NCI-H524 (cell line): ENCODE measurements at places on chromosomes 16 and 17.

DNA sequence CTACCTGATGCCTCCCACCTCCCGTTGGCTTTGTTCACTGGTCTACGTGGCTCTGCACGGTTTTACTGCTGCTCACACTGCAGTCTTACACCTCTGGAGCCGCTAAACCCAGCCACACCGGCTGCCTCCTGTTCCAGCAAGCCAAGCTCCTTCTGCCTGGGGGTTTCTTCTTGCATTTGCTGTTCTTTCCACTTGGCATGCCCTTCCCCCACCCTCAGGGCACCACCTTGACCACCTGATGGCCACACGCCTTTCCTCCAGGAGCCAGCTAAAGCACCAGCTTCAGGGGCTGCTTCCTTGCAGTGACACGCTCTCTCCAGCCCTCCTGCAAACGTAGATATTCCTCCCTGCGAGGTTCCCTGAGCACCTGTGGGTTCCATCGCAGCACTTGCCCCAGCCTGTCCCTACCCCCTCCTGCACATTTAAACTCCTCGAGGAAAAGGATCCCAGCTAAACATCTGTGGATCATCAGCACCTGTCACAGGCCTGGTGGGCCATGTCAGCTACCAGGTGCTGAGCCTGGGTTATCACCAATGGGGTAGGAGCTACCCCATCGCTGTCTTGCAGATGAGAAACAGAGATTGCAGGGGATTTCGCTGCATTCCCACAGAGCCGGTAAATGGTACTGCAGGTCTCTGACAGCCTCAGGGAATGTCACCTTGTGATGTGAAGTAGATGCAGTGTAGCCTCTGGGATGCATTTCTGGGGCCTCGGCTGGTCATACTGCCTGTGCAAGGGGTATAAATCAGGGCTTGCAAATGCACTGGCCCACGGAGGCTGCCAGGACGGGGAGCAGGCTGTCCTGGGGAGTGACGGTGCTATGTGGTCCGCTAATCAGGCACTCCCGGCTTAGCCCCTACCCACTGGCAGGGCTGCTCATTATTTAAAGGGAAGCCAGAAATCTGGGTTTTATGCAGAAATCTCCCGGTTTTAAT lies 285.2 kb downstream of the CPPED1 start:
- DNase-seq = no peak

- no peak for DNase-seq
These were observed 9.4 kb downstream of the MAP3K3 start for GRCh38 chr17:63631626-63632025.

DNA sequence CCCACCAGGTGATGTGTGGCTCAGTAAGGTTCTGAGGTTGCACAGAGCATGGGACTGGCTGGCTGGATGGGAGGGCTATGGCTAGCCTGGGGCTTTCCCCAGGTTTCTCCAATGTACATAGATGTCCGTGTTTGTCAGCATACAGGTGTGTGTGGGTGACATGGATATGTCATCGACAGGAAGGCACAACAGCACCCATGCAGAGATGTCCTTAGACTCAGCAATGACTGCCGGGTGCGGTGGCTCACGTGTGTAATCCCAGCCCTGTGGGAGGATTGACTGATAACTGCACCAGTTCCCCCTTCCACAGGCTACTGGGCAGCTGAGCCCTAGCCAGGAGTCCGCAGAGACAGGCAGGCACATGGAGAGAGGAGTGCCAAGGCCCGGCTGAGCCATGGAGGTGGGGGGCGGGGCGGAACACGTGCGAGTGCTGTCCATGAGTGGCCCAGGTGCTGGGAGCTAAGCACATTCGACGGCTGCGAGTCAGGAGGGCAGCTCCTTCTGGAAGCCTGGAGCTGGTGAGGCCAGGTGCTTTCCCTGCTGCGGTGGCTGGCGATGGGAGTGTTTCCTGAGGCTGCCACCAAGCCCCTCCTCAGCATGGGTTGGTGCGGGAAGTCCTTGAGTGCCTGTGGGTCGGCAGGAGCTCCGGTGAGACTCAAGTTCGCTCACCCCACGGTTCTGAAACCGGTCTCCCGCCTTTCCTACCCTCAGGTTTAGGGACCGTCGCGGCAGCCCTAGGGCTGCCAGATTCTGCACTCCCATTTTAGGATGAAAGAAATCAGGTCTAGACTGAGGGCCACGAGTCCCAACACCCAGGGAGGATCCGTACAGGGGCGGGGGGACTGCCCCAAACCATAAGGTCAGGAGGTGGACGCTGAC lies 858 bp upstream of the ASPSCR1 start:
- DNase-seq = no peak

DNA sequence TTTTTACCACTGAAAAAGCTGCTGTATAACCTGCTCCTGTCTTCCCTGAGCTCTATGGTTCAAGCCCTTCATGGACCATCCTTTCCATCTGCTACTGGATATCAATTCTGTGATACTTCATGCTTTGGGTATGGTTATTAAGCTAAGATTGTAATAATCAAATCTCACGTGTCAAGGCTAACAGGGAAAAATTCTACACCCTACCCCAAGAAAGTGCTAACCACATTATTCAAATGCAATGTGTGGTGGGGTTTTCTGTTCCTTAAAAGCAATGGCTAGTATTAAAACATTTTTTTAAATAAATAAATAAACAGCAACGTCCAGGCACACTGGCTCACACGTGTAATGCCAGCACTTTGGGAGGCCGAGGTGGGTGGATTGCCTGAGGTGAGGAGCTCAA lies 65.9 kb downstream of the SPAG9 start:
- no peak for DNase-seq

DNA sequence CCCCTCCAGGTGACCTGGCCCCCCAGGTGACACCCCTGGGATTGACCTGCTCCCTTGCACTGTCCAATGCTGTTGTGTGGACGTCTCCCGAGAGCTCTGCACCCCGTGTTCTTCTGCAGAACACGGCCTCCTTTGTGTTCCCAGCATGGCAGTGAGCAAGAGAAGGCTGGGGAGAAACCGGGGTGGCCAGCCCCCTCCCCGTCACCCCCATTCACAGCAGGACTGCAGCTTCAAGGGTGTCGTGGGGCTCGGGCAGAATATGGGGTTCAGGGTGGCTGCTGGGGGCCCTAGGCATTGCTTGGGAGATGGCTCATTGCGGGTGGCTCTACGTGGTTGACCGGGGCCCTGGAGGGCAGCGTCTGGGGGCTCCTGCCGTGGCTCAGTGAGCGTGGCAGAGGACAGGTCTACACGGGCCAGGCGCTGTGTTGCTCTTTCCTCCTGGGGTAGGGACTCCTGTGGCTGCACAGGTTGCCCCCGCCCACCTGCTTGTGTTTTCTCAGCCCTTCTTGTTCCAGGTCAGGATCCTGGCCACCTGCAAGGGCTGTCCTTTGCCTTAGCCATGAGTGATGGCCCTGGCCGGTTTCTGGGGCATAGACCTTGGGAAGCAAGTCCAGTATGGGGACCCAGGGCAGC lies 12.5 kb downstream of the GSE1 start:
- no peak for DNase-seq

DNA sequence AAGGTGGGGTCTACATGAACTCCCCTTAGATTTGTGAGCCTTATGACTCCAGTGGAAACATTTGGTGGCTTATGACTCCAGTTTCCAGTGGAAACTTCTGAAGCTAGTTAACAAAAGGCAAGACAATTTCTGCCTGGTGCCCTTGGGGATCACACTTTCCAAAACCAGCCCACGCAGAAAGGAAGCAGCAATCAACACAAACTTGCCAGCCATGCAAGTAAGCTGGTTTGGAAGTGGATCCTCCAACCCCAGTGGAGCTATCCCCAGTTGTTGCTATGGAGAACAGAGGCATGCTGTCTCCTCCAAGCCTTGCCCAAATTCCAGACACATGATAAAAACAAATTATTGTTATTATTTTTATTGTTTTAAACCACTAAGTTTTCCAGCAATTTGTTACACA lies 130.9 kb downstream of the CDH11 start:
- DNase-seq = no peak

DNA sequence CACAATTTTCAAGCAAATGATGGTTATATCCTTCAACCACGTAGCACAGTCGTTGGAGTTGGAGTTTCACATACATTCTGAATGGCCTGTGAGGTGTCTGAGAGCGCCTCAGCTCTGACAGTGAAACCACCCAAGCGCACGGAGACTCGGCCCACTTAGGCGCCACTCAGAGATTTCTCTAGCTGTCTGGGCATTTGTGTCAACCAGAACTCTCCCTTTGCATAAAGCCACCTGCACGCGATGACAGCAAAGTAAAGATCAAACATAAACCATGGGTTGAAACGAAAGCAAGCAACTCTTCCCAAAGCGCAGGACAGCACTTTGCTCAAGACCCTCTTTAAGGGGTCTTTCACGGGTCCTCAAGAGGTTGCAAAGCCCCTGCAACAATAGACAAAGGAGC lies 533 bp downstream of the SLC6A4 start:
- DNase-seq = peak; percentile 24

DNA sequence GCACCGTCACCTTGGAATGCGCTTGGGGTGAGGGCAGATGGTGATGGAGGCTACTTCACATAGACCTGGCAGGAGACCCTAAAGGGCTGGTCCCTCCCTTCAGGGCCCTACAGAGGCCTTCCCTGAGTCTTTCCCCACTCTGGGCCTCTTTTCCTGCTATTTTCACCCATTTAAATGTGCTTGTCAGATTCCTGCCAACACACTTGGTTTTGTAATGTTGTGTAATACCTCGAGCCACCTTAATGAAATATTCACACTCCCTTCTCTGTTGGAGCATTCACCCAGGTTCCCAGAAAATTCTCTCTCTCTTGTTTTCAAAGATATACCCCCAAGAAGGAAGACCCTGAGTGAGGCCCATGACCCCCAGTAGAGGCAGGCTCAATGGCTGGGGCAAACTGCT lies 456.6 kb upstream of the DYNLRB2 start:
- no peak for DNase-seq

DNA sequence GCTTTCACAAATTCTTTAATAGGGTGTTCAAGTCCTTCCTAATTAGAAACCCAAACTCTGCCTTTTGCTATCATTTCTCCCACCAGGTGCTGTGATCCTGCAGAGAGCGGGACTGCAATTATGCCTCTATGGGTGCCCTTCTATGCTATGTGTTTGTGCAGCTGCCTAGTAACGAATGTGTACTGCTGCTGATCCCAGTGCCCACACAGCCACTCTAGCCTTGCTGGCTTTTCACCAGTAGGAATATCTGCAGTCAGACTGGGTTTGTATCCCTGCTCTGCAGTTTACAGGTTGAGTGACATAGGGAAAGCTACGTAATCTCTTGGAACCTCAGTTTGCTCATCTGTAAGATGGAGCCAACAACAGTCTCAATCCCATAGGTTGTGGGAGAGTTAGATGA lies 179.6 kb upstream of the IRX3 start:
- DNase-seq = no peak

GRCh38 chr17:59296190-59296589 lies 35.3 kb upstream of the YPEL2 start:
- DNase-seq = peak; percentile 27

DNA sequence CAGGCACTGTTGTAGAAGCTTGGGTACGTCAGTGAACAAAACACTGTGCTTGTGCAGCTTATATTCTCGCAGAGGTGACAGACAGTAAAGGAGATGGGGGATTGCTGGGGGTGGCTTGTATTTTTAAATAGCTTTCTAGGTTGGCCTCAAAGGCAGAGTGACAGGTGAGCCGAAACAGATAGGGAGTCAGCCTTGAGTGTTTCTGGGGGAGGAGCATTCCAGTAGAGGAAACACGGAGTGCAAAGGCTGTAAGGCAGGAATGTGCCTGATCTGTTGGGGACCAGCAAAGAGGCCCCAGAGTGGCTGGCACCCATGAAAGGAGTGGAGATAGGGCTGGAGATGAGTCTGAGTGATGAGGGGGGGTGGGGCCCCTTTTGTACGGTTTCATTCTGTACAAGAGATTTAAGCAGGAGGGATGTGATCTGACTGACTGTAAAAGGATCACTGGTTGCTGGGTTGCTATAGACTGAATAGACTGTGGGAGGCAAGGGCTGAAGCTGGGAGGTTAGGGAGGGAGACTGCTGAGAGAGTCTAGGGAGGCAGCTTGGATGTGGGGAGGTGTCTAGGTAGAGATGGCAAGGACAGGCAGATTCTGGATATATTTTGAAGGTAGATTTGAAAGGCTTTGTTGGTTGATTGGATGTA lies 15.2 kb downstream of the NUP93 start:
- DNase-seq = no peak

- no peak for DNase-seq
These were observed 14.7 kb downstream of the ALOX15B start for GRCh38 chr17:8053600-8053999.

GRCh38 chr17:66459811-66460270 lies 157.4 kb downstream of the PRKCA start:
- no peak for DNase-seq

DNA sequence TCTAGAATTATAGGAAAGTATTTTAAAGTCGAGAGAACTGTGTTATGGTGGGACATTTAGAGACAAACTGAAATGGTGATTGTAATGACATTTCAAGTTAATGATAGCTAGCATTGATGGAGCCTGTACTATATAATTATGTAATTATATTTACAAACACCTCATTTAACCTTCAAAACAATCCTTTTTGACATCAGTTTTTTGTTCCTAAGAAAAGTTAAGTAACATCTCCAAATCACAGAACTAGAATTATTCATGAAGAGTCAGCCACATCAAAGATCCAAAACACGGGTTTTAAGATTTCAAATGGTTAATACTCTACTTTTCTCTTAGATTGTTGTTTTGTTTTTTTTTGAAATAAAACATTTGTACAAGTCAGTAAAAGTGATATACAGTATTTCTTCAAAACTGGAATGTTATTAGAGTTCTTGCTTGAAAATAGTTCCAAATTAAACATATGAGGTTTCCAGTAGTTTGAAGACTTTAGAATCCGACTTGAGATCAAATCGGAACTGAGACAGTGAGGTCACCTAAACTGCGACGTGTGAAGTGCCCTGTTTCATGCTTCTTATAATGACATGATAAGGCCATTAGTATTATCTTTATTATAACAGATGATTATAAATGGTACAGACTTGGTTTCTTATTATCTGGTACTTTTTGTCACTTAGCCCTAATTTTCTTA lies 264.9 kb upstream of the TBX2 start:
- no peak for DNase-seq

DNA sequence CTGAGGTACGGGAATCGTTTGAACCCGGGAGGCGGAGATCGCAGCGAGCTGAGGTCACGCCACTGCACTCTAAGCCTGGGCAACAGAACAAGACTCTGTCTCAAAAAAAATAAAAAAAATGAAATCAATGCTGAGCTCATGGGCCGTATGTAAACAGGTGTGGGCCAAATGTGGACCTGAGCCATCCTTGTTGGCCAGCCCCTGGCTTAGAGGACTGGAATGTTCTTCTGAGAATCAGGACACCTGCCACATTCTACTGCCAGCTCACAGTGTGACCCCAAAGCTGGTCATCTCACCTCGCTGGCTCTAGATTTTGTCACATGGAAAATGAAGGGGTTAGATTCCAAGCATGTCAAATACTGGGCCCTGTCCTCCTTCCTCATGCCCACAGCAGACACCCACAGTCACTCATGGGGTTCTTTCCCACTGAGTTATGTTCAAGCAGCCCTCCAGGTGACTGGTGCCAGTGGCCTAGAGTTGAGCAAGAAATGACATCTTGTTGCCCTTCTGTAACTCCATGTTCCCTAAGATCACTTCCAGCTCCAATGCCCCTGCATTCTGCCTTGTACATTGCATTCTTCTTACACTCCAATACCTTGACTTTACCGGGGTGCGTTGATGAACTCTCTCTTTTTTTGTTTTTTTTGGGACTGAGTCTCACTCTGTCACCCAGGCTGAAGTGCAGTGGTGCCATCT lies 110.6 kb downstream of the ABCC1 start:
- DNase-seq = no peak
